ENCODE measurements at places on chromosomes 7 and 10.

DNA sequence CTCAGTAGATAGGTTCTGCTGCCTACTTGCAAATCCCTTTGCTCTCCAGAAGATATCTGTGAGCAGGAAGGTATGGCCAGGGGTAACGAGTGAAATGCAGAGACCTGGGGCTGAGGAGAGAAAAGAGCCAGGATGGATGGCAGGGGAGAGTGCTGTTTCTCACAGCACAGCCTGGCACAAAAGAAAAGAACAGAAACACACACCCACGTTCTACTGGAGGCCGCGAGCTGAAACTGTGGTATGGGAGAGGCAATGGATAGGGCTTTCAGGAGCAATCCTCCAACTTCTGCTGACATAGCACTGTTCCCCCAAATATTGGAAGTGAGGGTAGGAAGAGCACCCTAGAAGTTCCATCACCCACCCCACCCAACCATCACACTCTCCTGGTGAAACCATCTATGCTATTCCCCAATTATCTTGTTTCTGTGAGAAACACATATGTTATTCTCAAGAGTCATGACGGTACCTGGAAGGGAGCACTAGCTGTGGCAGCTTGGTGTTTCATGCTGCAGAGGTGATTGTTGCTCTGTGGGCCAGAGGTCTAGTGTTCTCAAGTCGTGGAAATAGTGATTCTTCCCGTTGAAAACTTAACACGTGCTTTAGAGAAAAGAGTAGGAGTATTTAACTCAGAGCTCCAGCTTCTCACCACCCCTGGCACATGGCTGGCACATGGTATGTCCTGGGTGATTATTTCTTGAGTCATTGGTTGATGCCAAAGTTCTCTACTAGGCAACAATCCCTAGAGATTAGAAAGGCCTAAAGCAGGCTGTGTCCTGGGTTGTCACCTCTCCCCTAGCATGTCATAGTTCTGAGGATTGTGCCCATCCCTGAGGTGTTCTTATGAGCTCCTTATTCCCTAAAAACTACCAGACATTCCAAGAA lies 198.3 kb downstream of the PLXNA4 start:
- DNase-seq: no peak

DNA sequence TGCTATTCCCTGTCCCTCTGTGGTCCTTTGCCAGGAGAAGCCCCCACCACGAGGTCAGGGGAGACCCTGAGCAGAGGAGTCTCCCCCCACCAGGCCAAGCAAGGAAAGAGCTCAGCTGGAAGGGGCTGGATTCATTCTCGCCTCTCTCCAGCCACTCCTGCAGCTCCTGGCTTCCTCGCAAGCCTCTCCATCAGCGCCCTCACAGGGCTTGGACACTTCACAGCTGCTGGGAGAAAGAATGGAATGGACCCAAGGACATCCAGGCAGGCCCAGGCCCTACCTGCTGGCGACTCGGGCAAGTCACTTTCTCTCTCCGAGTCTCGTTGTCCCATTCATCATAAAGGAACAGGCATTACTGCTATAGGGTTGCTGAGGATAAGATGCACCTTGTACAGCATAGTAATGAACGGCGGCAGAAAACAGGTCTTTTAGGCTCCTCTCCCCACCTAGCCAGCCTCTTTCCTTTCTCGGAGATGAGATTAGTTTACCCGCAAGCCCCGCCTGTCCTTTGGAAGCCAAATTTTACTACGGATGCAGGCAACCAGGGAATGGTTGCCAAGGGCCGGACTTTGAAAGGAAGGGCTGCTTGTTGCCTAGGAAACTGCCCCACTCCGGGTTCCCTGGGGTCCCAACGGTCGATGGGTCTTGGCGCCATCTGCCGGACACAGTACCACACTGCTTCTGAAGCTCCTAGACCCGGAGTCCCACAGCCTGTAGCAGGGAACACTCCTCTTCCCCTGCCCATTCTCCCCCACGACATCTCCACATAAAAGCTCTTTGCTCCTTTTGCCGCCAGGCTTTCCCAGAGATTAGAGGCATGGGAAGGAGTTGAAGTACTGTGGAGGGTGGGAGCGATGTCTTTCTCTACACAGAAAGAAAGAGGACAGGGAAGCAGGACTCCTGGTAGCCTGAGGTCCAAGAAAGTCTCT lies 22.3 kb downstream of the IMPDH1 start:
- DNase-seq: peak; percentile 89

DNA sequence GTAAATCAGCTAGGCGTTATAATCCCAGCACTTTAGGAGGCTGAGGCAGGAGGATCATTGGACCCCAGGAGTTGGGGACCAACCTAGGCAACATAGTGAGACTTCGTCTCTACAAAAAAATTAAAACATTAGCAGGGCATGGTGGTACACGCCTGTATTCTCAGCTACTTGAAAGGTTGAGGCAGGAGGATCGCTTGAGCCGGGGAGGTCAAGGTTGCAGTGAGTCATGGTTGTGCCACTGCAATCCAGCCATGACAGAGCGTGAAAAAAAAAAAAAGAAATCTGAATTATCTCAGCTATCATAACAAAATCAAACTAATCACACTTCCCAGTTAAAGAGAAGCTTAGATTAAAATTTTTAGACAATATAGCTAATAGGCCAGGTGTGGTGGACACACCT lies 35.3 kb downstream of the ATAD1 start:
- DNase-seq: no peak

GRCh38 chr10:111297351-111297848 lies 220.6 kb downstream of the ADRA2A start:
- DNase-seq: peak; percentile 45

- DNase-seq: no peak
Observed at GRCh38 chr10:30062090-30062489, 2.7 kb upstream of the JCAD start.

- no peak for DNase-seq
Observed at GRCh38 chr10:11093771-11094736, 76.4 kb downstream of the CELF2 start.

DNA sequence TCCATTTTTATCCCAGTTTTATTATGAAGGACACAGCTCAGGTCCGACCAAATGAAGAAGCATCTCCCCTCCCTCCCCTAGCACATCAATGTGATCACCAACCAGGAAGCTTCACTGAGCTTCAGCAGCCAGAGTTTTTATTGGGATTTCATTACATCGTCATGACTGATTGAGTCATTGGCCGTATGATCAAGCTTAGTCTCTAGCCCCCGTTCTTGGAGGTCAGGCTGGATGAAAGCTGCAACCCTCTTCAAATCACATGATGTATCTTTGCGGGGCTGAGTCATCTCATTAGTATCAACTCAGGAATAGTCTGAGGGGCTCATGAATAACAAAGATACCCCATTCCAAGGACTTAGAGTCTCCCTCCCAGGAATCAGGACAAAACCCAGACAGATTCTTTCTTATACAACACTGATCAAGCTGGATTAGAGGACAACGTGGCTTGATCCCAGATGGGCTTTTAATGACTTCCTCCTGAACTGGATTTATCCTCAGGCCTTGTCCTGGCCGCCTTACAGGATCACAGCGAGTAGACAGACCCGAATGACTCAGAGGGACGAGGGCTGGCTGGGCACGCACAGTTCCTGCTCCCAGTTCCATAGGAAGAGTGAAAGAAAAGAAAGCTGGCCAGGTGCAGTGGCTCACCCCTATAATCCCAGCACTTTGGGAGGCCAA lies 14.5 kb downstream of the LIMK1 start:
- DNase-seq: peak; percentile 61

DNA sequence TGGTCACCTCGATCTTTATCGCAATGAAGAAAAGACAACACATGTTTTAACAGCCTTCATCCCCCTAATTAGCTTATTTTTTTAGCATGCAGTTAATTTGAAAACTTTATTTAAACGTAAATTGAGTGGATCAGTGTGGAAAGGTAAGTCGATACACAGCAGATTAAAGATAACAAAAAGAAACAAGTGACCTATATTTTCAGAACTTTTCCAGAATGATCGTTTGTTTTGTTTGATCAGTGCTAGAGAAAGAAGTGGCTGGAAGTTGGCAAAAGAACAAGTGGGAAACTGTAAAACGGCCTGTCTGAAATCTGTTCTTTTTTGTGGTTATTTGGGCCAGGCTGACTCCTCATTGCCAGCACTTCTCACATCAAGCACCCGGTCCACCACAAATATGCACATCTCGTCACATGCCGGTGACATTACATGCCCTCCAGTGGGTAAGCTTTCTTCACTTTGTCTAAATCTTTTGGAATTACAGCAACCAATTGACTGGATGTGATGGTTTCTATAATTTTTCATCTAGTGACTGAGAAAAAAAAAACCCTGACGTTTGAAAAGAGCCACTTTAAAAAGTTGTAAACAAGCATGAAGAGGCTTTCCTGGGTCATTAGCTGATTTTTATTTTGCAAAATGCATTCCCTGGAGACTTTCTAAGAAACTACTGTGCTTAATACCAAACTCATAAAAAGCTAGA lies 33.2 kb downstream of the C7orf33 start:
- peak; percentile 13 for DNase-seq
